ENCODE measurements at places on chromosomes 12 and 14. TPM values are rescaled to one million over a fixed set of nuclear protein-coding genes. Genes with fewer than 3 reads are reported as not detected.
A peak's percentile ranks its signal among the peaks of the same experiment; 100 is the strongest.

CLIP1 gene
- total RNA-seq = 74.1 TPM

DNA sequence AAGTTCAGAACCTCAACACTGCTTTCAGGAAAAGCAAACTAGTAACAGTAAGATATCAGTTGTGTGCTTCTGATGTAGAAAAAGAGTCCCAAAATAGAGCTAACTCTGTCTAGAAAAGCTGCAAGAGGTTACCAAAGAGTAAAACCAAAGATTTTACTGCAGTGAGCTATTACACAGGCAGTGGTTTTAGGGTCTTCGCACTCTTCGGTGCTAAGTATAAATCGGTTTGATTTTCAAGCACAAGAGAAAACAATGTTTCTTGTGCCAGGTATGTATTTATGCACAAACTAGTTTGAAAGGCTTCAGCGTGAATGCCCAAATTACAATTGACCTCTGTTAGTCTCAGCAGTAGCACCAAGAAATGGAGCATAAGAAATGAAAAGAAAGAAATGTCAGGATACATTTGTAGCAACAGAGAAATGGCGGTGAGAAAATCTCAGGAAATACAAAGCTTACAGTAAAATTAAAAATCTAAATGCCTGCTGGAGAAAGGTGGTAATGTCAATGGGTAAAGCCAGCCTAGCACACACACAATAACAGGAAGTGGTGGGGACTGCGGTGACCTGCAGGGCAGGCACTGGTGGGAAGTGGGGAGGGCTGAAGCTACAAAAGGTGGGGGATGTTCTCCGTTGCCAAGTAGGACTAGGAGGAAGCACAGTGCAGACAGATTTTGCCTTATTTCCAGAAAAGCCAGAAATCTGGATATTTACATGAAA is 18.0 kb upstream of the DYRK2 start:
- DNase-seq = no peak

KERA gene
- not detected for total RNA-seq

GRCh38 chr12:13340149-13340548 is 143.6 kb downstream of the EMP1 start:
- DNase-seq = no peak

DNA sequence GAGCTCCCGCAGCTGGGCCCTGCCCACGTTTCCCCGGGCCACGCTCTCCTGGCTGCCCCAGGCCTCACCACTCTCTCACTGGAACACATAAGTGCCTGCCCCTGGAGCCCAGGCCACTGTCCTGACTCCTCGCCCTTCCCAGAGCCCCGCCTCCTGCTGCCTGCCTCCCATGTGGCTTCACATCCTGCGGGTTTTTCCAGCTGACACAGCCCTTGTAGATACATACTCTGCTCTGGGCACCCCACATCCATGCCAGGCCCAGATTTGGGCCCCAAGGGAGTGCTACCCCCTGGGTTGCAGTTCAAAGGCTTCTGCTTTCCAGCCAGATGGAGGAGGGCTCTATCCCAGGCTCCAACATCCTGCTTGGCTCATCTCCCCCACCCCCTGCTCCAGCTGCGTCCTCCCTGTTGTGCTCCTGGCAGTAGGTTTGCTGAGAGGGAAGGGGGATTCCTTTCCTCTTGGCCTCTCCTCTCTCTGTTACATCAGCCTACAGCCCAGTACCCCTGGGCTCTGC is 60.1 kb downstream of the TSPAN9 start:
- DNase-seq = peak; percentile 90

DNA sequence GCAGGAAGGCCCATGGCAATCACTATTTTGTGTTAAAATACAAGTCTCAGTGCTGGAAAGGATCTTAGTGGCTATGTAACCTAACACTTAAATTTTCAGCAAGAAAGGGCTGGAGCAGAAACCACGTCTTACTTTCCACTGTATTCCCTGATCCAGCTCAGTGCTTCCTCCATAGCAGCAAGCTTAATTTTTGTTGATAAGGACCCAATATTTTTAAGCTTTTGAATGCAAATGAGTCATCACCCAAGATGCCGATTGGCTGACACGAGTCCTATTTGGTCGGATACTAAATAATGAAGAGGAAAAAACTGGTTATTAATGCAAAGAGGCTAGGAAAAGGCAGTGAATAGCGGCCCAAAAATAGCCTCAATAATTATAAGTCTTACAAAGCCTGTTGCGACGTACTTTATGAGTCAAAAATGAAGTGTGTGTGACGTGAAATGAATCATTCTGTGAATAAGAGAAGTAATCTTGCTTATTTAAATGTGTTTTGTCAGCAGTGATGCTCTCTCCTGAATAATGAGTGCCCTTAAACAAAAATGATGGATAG is 46.9 kb upstream of the IGF1 start:
- DNase-seq = no peak

HOXC9 gene
- not detected for total RNA-seq

TMEM121 gene
- 6.0 TPM for total RNA-seq

FSCB gene
- not detected for total RNA-seq

ESR2 gene
- total RNA-seq = not detected

DNA sequence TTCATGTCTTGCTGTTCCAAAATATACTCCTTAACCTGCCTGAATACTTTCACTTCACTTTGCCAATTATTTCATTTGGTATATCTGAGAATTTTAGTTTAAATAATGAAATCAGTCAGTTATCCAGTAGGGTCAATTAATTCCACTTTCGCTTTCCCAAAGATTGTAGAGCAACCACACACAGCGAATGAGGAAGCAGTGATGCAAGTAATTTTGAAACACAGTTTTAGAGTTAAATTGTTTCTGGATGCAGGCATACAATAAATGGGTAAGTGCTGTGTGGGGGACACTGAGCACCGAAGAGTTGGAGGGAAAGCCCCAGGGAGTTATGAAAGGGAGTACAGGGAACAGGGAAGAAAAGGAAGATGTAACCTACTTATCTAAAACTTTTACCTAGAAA is 62.8 kb downstream of the TSHR start:
- no peak for DNase-seq

GRCh38 chr12:57584690-57585089 is 6.3 kb upstream of the PIP4K2C start:
- no peak for DNase-seq

BBOF1 gene
- total RNA-seq = 9.3 TPM

- DNase-seq = no peak
Measured at GRCh38 chr14:99522025-99522401, 40.8 kb downstream of the CCNK start.

GRCh38 chr12:111901182-111901581 is 59.2 kb downstream of the MAPKAPK5 start:
- DNase-seq = no peak

GRCh38 chr12:51819736-51820525 is 28.6 kb downstream of the FIGNL2 start:
- no peak for DNase-seq

- DNase-seq = no peak
Measured at GRCh38 chr14:75662966-75663365, 1.9 kb downstream of the TTLL5 start.

DNA sequence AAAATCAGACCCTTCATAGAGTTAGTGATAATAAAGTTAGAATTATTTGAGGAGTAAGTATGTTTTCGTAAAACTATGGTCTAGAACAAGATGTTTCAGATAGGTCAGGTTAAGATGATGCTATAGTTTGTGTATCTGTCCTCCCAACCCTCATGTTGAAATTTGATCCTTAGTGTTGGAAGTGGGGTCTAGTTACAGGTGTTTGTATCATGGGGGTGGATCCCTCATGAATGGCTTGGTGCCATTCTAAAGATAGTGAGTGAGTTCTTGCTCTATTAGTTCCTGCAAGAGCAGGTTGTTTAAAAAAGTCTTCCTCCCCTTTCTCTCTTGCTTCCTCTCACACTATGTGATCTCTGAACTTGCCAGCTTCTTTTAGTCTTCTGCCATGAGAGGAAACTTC is 707.3 kb upstream of the FOXG1 start:
- DNase-seq = no peak

GRCh38 chr12:32125455-32126084 is 18.9 kb downstream of the BICD1 start:
- no peak for DNase-seq

DNA sequence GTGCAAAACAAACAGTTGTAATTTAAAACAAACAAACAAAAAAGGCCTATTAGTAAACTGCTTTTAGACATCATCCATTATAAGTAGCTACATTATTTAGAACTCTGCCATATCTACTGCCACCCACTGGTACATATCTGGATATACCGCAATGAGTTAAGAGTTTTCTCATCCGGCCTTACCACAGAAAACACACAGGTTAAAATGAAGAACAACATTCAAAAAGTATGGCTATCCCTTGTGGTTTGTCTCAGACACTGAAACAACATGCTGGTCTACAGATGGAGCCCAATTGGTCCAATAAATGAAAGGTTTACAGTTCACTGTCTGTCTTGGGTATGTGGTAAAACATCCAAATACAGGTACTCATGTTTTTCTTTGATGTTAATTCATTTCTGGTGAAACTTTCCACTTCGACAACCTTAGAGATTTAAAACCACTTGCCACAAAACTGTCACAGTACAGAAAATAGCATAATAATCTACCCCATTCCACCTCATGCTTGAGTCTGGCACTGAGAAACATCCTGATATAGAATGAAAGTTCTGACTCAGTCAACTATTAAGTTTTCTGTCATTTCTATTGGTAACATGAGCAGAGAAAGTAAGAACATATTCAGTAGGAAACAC is 354.3 kb downstream of the CEP128 start:
- DNase-seq = no peak

- no peak for DNase-seq
Measured at GRCh38 chr14:81436296-81437138, 36.4 kb upstream of the STON2 start.

DNA sequence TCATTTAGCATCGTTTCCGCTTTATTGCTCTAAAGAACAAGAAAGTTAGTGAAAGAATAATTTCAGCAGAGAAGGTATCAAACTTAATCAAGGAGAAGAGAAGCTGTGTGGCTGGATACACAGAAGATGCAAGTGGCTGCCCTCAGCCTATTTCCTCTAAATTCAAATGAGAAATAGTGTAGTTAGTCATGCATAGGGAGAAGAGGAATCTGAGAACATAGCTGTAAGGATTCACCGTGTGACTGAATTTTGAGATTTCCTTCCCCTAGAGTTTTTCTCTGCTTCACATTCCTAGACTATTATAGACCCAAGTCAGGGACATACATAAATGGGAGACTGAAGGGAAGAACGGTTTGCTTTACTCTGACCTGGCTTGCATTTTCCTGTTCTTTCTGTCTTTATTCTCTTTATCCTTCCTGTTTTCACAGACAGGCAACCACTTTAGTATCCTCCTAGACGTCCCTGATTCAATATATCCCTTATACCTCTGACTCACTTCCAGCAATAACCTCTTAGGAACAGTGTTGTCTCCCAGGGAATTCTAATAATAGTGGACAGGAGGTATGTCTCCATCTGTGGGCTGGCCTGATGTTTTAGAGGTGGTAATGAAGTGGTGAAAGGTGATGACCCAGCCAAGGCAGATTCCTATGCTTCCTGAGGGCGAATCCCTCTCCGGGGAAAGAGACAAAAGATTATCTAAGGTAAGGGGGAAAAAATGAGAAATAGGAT is 7.0 kb downstream of the RNASE10 start:
- DNase-seq = no peak

- no peak for DNase-seq
Measured at GRCh38 chr12:56037161-56037560, 4.6 kb upstream of the RPS26 start.

- DNase-seq = peak; percentile 43
Measured at GRCh38 chr14:104558231-104559027, 21.1 kb upstream of the C14orf180 start.

AACS gene
- 27.6 TPM for total RNA-seq

DNA sequence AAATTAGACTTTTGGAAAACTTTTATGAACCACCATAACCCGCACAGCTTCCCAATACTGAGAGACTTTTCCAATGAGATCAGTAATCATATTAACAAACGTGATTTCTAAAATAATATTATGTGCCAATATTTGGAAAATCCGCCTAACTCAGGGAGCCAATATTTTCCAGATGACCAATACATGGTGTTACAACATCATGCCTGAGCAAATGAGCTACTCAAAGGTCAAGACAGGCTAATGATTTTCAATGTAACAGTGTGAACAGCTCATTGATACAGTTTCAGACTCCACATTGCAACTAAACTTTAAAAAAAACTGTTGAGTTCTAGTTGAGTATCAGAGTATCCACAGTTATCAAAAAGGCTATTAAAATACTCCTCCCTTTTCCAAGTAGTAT is 46.8 kb downstream of the RNF34 start:
- no peak for DNase-seq

GRCh38 chr12:9699269-9699897 is 29.9 kb downstream of the CLEC2D start:
- no peak for DNase-seq

POTEG gene
- not detected for total RNA-seq

GRCh38 chr12:92955997-92956663 is 27.0 kb upstream of the EEA1 start:
- DNase-seq = no peak

- no peak for DNase-seq
Measured at GRCh38 chr12:48512855-48513254, 12.6 kb upstream of the OR8S1 start.

STYK1 gene
- total RNA-seq = 0.31 TPM

- no peak for DNase-seq
Measured at GRCh38 chr12:32987512-32987911, 90.9 kb upstream of the PKP2 start.

TTC5 gene
- 16.3 TPM for total RNA-seq

L3HYPDH gene
- total RNA-seq = 39.1 TPM

SDR9C7 gene
- total RNA-seq = not detected

GRCh38 chr12:3662521-3662921 is 90.4 kb downstream of the CRACR2A start:
- DNase-seq = no peak

CSRP2 gene
- total RNA-seq = 215 TPM

- no peak for DNase-seq
Measured at GRCh38 chr14:44149597-44149996, 357.5 kb downstream of the FSCB start.

GRCh38 chr12:124734224-124734788 is 129.4 kb downstream of the SCARB1 start:
- no peak for DNase-seq

DNA sequence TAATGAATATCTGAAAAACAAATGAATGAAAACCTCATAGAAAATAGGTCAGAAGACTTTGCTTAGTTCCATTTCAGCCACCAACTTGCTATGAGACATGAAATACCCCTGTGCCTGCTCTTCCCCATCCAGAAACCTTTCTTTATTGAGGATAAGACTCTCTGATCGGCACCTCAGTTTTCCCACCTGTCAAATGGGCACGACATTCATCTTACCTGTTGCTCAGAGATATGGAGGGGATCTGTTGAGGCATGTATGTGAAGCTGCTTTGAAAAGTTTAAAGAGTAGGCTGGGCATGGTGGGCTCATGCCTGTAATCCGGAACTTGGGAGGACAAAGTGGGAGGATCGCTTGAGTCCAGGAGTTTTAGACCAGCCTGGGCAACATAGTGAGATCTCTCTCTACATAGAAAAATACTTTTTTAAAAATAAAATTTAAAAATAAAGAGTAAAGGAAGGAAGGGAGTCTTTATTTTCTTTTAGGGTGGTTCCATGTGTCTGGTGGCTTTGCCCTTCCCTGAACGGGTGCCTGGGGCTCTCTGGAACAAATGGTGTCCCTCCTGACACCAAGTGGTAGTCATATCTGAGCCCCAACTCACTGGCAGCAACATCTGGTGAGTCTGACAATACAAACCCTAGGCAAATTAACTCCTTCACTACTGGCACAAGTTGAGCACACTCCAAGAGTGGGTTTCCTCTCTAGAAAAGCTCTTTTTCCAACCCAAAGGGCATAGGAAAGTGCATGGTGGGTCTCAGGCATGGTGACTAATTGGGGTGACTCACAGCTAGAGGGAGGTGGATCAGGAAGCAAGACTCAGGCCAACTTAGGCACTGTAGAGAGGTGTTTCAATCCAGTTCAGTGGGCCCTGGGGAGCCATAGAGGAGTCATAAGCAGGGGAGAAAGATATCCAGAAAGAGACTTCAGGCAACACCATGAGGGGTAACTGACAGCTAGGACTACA is 42.1 kb downstream of the MAP1LC3B2 start:
- no peak for DNase-seq

GLIPR1L2 gene
- 0.44 TPM for total RNA-seq
